T-helper 17 cell (primary cell): ENCODE measurements at places on chromosomes 5 and 9. TPM values are rescaled to one million over a fixed set of nuclear protein-coding genes. Genes with fewer than 3 reads are reported as not detected.

The OMD gene
- total RNA-seq, result not detected

The TNC gene
- not detected for total RNA-seq

The PCDHGA9 gene
- not detected for total RNA-seq

The JAK2 gene
- 14.6 TPM for total RNA-seq

The ERAP2 gene
- 65.6 TPM for total RNA-seq

The CTSL gene
- total RNA-seq, result 3.4 TPM

The C5orf58 gene
- not detected for total RNA-seq

The TSSK1B gene
- total RNA-seq, result not detected

The KLF4 gene
- total RNA-seq, result 22.1 TPM

The ZFP37 gene
- total RNA-seq, result 1.5 TPM

The MEGF9 gene
- total RNA-seq, result 10.2 TPM

The DMRT3 gene
- not detected for total RNA-seq

The RALGPS1 gene
- 12.6 TPM for total RNA-seq

The PCDHGC4 gene
- total RNA-seq, result not detected

The AK8 gene
- not detected for total RNA-seq

The ARHGEF28 gene
- 0.16 TPM for total RNA-seq

The DENND1A gene
- total RNA-seq, result 19.9 TPM

The SCAMP1 gene
- 25.4 TPM for total RNA-seq

The C1QTNF3 gene
- total RNA-seq, result 8.5 TPM

The LCN10 gene
- total RNA-seq, result not detected

The SSNA1 gene
- total RNA-seq, result 39.4 TPM

The CARD9 gene
- total RNA-seq, result 0.86 TPM

The SLIT3 gene
- not detected for total RNA-seq

The SCGB3A1 gene
- 4.1 TPM for total RNA-seq

The NAIP gene
- total RNA-seq, result 21.0 TPM

The UNC5A gene
- not detected for total RNA-seq

The NCS1 gene
- total RNA-seq, result 0.12 TPM

The SYNPO gene
- total RNA-seq, result not detected

The TCERG1 gene
- 98.1 TPM for total RNA-seq

The NFIB gene
- 0.12 TPM for total RNA-seq

The IL13 gene
- total RNA-seq, result not detected

The PCDHGA4 gene
- 0.12 TPM for total RNA-seq

The PCDHGA5 gene
- 0.16 TPM for total RNA-seq
